ENCODE measurements at places on chromosomes 2 and 18. TPM values are rescaled to one million over a fixed set of nuclear protein-coding genes. Genes with fewer than 3 reads are reported as not detected.
A peak's percentile ranks its signal among the peaks of the same experiment; 100 is the strongest.

The TDRD15 gene
- total RNA-seq: not detected

- H3K4me1 ChIP-seq: peaks cover 3% of the 10 kb centered on the region
- H3K27me3 ChIP-seq: peaks cover 8% of the 10 kb centered on the region
- no peak for DNase-seq
- no peak overlapping the region for H3K27ac ChIP-seq
Measured at GRCh38 chr2:30398084-30398873, 48.8 kb upstream of the LCLAT1 start.

The WDR12 gene
- 146 TPM for total RNA-seq

The UGT1A8 gene
- not detected for total RNA-seq

GRCh38 chr2:136384531-136385303 is 266.8 kb upstream of the CXCR4 start:
- H3K36me3 ChIP-seq: no peaks in the 10 kb centered on the region
- DNase-seq: peak; percentile 39
- H3K4me3 ChIP-seq: no peak overlapping the region
- peaks cover 15% of the 10 kb centered on the region for H3K4me1 ChIP-seq
- H3K27me3 ChIP-seq: no peaks in the 10 kb centered on the region

DNA sequence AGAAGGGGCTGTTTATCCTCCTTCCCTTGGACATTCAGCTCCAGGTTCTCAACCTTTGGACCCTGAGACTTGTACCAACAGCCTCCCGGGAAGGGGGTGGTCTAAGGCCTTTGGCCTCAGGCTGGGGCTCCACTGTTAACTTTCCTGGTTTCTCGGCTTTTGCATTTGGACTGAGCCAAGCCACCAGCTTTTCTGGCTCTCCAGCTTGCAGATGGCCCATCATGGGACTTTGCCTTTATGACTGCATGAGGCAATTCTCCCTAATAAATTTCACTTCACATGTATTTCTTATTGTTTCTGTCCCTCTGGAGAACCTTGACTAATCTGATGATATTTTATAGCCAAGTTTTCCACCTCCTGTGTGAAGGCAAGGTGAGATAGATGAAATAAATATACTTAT is 180.8 kb downstream of the PPP1R1C start:
- H3K4me3 ChIP-seq: no peak overlapping the region
- no peaks in the 10 kb centered on the region for H3K4me1 ChIP-seq
- no peak overlapping the region for H3K27ac ChIP-seq
- DNase-seq: no peak
- H3K27me3 ChIP-seq: no peaks in the 10 kb centered on the region
- no peaks in the 10 kb centered on the region for H3K36me3 ChIP-seq

GRCh38 chr2:147718831-147719230 is 126.0 kb upstream of the ACVR2A start:
- H3K4me3 ChIP-seq: no peak overlapping the region
- no peaks in the 10 kb centered on the region for H3K36me3 ChIP-seq
- H3K4me1 ChIP-seq: peaks cover 14% of the 10 kb centered on the region
- H3K27me3 ChIP-seq: no peaks in the 10 kb centered on the region
- no peak for DNase-seq

The KCNG2 gene
- total RNA-seq: 0.34 TPM

GRCh38 chr2:1990724-1991123 is 246.4 kb upstream of the PXDN start:
- H3K4me3 ChIP-seq: no peak overlapping the region
- H3K36me3 ChIP-seq: peaks cover 7% of the 10 kb centered on the region
- H3K4me1 ChIP-seq: peaks cover 47% of the 10 kb centered on the region
- no peak for DNase-seq
- H3K27ac ChIP-seq: no peak overlapping the region

DNA sequence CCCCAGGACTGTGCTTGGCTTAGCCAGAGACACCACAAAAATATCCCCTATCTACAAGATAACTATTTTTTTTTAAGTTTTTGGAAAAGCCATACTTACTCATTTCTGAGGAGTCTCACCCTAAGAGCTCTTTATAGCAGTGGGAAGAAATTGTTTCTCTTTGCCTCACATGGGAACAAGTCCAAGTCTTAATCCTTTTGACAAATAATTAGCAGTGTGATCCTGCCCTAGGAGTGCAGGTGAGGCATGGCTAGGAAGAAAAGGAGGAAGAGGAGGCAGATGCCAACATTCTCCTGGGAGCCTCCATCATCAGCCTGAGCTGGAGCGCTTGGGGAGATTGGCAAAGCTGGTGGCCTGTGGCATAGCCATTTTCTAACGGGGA is 115.6 kb downstream of the STPG4 start:
- no peaks in the 10 kb centered on the region for H3K27me3 ChIP-seq
- H3K4me1 ChIP-seq: peaks cover 43% of the 10 kb centered on the region
- no peaks in the 10 kb centered on the region for H3K36me3 ChIP-seq

- H3K36me3 ChIP-seq: peaks cover 6% of the 10 kb centered on the region
- no peak for DNase-seq
- no peaks in the 10 kb centered on the region for H3K27me3 ChIP-seq
Measured at GRCh38 chr2:85248773-85249509, 78.8 kb downstream of the TGOLN2 start.

The C2orf49 gene
- total RNA-seq: 17.2 TPM

DNA sequence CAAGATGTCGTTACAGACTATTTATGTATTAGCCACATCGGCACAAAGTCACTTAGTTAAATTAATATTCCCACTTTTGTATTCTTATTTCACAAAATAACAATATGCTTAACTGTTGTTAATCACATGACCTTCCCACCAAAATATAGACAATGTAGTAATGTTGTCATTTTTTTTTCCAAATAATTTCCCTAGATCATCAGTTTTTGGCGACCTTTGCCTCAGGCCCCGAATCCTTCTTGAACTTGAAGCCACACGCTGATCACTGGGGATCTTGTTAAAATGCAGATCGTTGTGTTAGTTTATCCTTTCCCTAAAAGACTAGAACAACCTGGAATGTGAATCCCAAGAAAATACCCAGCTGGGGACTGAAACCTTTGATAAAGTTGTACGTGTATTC is 497.6 kb downstream of the SUCLG1 start:
- H3K4me1 ChIP-seq: peaks cover 4% of the 10 kb centered on the region
- H3K27ac ChIP-seq: no peak overlapping the region
- peaks cover 3% of the 10 kb centered on the region for H3K27me3 ChIP-seq
- no peak overlapping the region for H3K4me3 ChIP-seq

GRCh38 chr2:186852508-186852907 is 3.5 kb upstream of the ZSWIM2 start:
- no peaks in the 10 kb centered on the region for H3K36me3 ChIP-seq
- no peak overlapping the region for H3K27ac ChIP-seq
- peaks cover 14% of the 10 kb centered on the region for H3K27me3 ChIP-seq
- H3K4me1 ChIP-seq: peaks cover 5% of the 10 kb centered on the region
- DNase-seq: no peak
- H3K4me3 ChIP-seq: no peak overlapping the region

GRCh38 chr2:113755035-113755834 is 1.2 kb downstream of the SLC35F5 start:
- peak overlapping the region; percentile 94 for H3K4me3 ChIP-seq
- peaks cover 4% of the 10 kb centered on the region for H3K27me3 ChIP-seq
- no peak for DNase-seq
- peaks cover 5% of the 10 kb centered on the region for H3K36me3 ChIP-seq
- no peak overlapping the region for H3K27ac ChIP-seq

DNA sequence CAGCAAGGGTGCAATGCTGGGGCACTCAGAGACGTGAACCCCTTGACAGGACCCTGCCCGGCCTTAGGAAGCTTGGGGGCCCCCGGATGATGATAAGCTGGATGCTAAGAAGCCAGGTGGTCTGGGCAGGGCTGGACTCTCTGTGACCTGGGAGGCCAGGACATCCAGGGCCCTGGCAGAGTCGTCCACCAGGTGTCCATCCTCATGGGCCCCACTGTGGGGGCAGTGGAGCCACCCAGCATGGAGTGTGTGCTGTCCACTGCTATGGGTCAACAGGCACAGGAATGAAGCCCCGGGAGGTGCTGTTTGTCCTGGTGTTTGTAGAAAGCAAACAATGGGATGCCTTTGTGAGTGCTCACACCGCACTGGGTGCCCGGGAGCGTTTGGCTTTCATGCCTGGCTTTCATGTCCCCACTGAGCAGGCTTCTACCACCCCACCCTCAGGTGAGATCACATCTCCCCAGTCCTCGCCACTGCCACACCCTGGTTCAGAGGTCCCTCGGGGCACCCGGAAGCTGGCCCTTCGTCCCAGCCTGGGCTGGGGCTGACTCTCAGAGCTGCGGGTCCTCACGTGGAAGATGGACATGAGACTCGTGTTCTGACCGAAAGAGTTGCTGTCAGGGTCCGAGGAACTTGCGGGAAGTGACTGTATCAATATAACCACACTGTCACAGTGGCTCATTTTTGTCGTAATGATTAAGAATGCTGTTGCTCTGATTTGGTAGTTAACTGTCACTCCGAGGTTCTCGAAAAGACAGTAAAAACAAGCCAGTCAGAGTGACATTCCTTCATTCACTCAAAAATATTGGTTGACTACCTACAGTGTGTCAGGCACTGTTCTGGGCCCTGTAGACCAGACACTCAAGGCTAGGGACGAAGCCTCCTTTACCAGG is 53.3 kb downstream of the INHBB start:
- H3K4me1 ChIP-seq: peaks cover 7% of the 10 kb centered on the region
- H3K36me3 ChIP-seq: no peaks in the 10 kb centered on the region
- no peak for DNase-seq
- H3K27me3 ChIP-seq: peaks cover 10% of the 10 kb centered on the region

- no peaks in the 10 kb centered on the region for H3K36me3 ChIP-seq
- peaks cover 35% of the 10 kb centered on the region for H3K27me3 ChIP-seq
- peaks cover 3% of the 10 kb centered on the region for H3K4me1 ChIP-seq
Measured at GRCh38 chr2:127664065-127664894, 11.1 kb downstream of the LIMS2 start.

Data from WTC11 (cell line).